ENCODE measurements at places on chromosomes 6 and 20. TPM values are rescaled to one million over a fixed set of nuclear protein-coding genes. Genes with fewer than 3 reads are reported as not detected.

LINC00237 gene
- not detected for total RNA-seq

DNA sequence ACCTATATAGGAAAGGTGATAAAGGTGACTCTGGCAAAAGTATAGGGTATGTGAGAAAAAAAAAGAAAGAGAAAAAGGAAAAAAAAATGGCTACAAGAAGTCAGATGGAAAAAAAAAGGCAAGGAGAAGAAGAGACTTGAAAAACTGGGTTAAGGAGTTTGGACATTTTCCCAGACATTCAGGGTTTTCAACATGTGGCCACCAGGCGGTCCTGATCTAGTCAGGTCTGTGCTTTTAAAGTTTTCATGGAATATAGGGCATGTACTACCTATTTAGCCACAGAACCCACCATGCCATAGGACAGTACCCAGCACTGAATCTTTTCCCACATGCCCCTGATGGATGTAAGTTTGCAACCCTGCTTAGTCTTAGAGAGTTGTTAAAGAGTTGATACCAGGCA lies 433.7 kb downstream of the MAFB start:
- DNase-seq: no peak

DNA sequence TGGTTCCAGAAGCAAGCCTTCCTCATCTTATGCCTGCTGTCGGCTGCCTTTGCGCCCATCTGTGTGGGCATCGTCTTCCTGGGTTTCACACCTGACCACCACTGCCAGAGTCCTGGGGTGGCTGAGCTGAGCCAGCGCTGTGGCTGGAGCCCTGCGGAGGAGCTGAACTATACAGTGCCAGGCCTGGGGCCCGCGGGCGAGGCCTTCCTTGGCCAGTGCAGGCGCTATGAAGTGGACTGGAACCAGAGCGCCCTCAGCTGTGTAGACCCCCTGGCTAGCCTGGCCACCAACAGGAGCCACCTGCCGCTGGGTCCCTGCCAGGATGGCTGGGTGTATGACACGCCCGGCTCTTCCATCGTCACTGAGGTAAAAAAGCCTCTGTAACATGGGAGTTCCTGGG lies 366 bp downstream of the SLC22A1 start:
- no peak for DNase-seq

- no peak for DNase-seq
Measured at GRCh38 chr6:96836631-96837080, 621 bp downstream of the GPR63 start.

All from posterior vena cava (tissue), 2 donors.